ENCODE measurements at places on chromosomes 6 and 20. TPM values are rescaled to one million over a fixed set of nuclear protein-coding genes. Genes with fewer than 3 reads are reported as not detected.

- H3K4me1 ChIP-seq: no peaks in the 10 kb centered on the region
- no peaks in the 10 kb centered on the region for H3K36me3 ChIP-seq
- no peaks in the 10 kb centered on the region for H3K27me3 ChIP-seq
- H3K27ac ChIP-seq: no peak overlapping the region
- no peak for DNase-seq
These were observed 20.2 kb downstream of the MCUR1 start for GRCh38 chr6:13794184-13794583.

The RTN4IP1 gene
- 6.9 TPM for polyA plus RNA-seq

GRCh38 chr6:46220352-46221221 lies 49.8 kb upstream of the ENPP5 start:
- H3K27ac ChIP-seq: no peak overlapping the region
- H3K36me3 ChIP-seq: no peaks in the 10 kb centered on the region
- no peak for DNase-seq
- no peaks in the 10 kb centered on the region for H3K4me1 ChIP-seq
- H3K4me3 ChIP-seq: no peak overlapping the region

GRCh38 chr6:71855406-71855805 lies 30.9 kb upstream of the RIMS1 start:
- H3K27ac ChIP-seq: no peak overlapping the region
- no peaks in the 10 kb centered on the region for H3K27me3 ChIP-seq
- H3K36me3 ChIP-seq: no peaks in the 10 kb centered on the region
- H3K4me1 ChIP-seq: no peaks in the 10 kb centered on the region
- DNase-seq: no peak
- H3K4me3 ChIP-seq: no peak overlapping the region

DNA sequence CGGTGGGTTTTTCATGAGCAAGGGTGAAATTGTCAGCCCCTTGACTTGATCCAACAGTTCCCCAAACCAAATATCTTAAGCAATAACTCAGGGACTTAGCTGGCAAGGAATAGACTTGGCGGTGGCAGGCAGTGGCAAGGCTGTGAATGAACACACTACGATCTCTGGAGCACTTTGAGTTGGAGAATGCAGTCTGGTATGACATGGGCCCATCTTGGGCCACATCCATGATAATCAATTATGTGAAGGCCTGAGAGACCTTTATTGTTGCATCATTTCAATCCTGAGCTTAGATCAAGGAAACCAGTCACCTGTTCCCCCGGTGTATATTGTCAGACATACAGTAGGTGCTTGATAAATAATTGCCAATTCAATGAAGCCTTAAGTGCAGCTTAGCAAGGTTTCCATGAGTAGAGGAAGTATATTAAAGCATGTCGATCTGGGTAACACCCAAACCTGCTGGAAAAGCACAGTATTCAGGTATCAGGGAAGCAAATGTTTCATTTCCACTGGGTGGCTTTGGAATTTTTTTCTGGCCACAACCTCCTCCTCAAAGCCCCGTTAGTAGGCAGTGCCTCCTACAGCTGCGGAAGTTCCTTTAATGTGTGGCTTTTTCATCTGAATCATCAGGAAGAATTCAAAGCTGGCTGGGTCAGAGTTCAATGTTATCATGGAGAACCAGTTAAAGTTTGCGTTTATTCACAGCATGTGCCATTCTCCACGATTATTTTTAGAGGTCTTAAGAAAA lies 10.2 kb downstream of the CASS4 start:
- H3K4me3 ChIP-seq: no peak overlapping the region
- DNase-seq: no peak
- H3K27ac ChIP-seq: peak overlapping the region; percentile 17
- no peaks in the 10 kb centered on the region for H3K27me3 ChIP-seq
- H3K4me1 ChIP-seq: peaks cover 66% of the 10 kb centered on the region

The PSORS1C1 gene
- not detected for polyA plus RNA-seq

DNA sequence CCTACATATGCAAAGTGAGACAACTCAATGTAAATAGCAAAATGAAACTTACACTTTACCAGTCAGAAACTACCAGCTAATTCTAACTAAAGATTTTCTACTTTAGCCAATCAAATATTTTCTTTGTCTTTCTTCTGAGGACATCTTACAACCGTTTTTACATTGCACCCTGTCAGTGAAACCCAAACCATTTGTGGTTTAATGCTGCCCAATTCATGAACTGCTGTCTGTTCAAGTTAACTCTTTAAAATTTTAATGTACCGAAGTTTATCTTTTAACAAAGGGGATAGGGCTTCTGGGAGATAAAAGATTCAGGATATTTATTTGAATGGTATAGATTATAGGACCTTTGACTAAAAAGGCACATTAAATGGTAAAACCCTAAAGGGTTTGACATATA lies 121.3 kb upstream of the HDDC2 start:
- no peaks in the 10 kb centered on the region for H3K4me1 ChIP-seq
- no peak overlapping the region for H3K4me3 ChIP-seq
- no peaks in the 10 kb centered on the region for H3K36me3 ChIP-seq
- no peak overlapping the region for H3K27ac ChIP-seq
- DNase-seq: no peak
- no peaks in the 10 kb centered on the region for H3K27me3 ChIP-seq

GRCh38 chr20:62381842-62382241 lies 5.1 kb upstream of the RPS21 start:
- no peaks in the 10 kb centered on the region for H3K36me3 ChIP-seq
- no peaks in the 10 kb centered on the region for H3K27me3 ChIP-seq
- peaks cover 15% of the 10 kb centered on the region for H3K4me1 ChIP-seq

DNA sequence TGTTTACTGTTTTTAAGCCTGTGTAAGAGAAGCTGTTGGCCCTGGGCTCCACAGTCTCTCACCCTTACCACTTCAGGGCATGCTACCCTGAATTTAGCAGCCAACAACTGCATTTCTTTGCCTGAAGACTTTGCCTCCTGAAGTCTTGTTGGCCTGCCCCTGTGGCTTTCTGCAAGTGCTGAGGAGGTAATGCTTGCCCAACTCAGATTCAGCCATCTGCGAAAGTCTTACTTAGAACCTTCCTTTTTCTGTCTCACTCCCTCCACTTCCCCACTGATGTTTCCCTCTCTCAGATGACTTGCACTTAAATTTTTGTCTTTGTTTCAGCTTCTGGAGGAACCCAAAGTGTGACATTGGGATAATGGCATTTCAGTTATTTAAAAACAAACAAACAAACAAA lies 11.8 kb upstream of the IBTK start:
- H3K27me3 ChIP-seq: no peaks in the 10 kb centered on the region
- no peaks in the 10 kb centered on the region for H3K4me1 ChIP-seq
- H3K36me3 ChIP-seq: no peaks in the 10 kb centered on the region
- H3K27ac ChIP-seq: no peak overlapping the region
- H3K4me3 ChIP-seq: no peak overlapping the region
- no peak for DNase-seq

- no peak overlapping the region for H3K27ac ChIP-seq
- H3K27me3 ChIP-seq: no peaks in the 10 kb centered on the region
- H3K4me1 ChIP-seq: peaks cover 6% of the 10 kb centered on the region
- DNase-seq: no peak
- H3K36me3 ChIP-seq: peaks cover 36% of the 10 kb centered on the region
These were observed 9.4 kb downstream of the ABCC10 start for GRCh38 chr6:43436577-43437282.

- peak; percentile 52 for DNase-seq
- no peaks in the 10 kb centered on the region for H3K27me3 ChIP-seq
These were observed 15.7 kb downstream of the ADISSP start for GRCh38 chr20:3751675-3752385.

The ALDH8A1 gene
- polyA plus RNA-seq: not detected

GRCh38 chr6:106509420-106510089 lies 119.7 kb downstream of the RTN4IP1 start:
- H3K4me1 ChIP-seq: peaks cover 29% of the 10 kb centered on the region
- no peaks in the 10 kb centered on the region for H3K36me3 ChIP-seq
- H3K27me3 ChIP-seq: no peaks in the 10 kb centered on the region
- no peak for DNase-seq
- H3K27ac ChIP-seq: no peak overlapping the region
- peak overlapping the region; percentile 85 for H3K4me3 ChIP-seq

DNA sequence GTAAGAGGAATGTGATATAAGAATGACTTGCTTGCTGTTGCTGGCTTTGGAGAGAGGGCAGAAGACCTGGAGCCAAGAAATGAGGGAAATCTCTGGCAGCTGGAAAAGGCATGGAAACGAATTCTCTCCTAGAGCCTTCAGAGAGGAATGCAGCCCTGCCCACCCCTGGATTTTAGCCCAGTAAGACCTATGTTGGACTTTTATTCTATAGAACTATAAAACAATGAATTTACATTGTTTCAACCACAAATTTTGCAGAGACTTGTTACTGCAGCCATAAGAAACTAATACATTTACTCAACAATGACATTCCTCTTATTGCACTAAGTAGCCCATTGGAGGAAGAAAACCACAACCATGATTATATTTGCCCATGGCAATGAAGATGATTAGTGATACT lies 39.5 kb upstream of the PREP start:
- H3K4me3 ChIP-seq: no peak overlapping the region
- no peak overlapping the region for H3K27ac ChIP-seq
- no peaks in the 10 kb centered on the region for H3K4me1 ChIP-seq
- no peaks in the 10 kb centered on the region for H3K27me3 ChIP-seq

DNA sequence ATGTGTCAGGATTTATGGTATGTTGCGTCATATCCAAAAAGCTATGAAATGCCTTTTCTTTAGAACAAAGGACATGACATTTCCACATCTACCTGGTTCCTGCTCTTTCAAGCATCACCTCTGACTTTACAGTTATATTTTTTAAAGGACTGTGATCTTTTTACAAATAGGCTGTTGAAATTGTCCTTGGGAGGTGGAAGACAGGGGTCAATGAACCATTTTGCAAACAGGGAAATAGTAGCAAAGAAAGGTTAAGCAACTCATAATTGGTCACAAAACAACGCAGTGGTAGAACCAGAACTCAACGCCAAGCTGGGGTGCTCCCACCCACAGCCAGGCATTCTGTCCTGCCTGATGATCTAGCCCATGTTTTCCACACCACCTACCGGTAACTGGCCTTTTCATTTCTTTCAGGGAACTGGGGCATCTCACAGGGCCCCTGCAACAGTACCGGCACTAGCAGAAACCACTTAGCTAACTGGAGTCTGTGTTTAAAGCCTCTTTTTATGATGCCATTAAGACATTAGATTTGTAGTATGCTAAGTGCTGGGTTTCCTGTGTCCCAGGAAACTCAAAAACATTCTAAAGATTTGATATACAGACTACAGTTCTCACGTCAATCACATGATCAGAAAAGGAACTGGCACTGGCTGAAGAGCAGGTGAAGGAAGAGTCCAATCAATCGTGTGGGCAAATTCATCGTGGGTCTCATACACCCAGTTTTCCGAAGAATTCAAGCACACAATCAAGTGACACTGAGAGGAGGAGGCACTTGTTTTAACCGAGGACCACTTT lies 13.9 kb downstream of the ZNF217 start:
- no peaks in the 10 kb centered on the region for H3K27me3 ChIP-seq
- peak overlapping the region; percentile 68 for H3K27ac ChIP-seq
- H3K4me3 ChIP-seq: peak overlapping the region; percentile 79

The SLC35D3 gene
- not detected for polyA plus RNA-seq

- no peaks in the 10 kb centered on the region for H3K36me3 ChIP-seq
- H3K4me1 ChIP-seq: no peaks in the 10 kb centered on the region
- H3K4me3 ChIP-seq: no peak overlapping the region
These were observed 149.5 kb upstream of the SULF2 start for GRCh38 chr20:47934761-47935160.

GRCh38 chr20:48460681-48461080 lies 367.1 kb downstream of the PREX1 start:
- no peak overlapping the region for H3K27ac ChIP-seq
- no peaks in the 10 kb centered on the region for H3K36me3 ChIP-seq
- no peak overlapping the region for H3K4me3 ChIP-seq
- no peaks in the 10 kb centered on the region for H3K4me1 ChIP-seq
- DNase-seq: no peak

DNA sequence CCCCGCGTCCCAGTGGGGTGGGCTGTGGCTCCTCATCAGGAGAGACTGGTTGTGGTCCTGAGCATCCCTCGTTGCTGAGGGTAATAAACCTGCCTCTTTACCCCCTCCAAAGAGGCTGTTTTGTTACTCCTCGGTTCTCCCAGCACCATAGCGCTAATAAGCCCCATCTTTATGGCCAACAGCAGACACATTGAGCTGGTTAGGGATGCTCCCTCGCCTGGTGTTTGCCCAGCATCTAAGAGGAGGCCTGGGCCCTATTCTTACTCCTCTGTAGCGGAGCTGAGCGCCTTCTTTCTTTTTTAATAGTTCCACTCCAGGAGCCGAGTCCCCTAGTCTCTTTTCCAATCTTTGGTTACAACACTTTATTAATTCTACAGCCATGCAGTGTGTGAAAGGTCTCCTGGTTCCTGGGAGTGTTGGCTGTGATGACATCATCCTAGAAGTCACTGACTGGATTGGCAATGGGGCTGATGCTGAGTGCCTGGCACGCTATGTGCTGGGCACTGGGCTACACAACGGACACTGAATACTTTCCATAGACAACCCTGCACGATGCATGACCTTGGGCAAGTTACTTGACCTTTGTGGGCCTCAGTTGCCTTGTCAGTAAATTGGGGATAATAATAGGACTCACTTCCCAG lies 50.6 kb upstream of the CCDC167 start:
- no peak for DNase-seq
- no peak overlapping the region for H3K27ac ChIP-seq
- H3K27me3 ChIP-seq: no peaks in the 10 kb centered on the region
- H3K4me3 ChIP-seq: no peak overlapping the region
- peaks cover 36% of the 10 kb centered on the region for H3K4me1 ChIP-seq

DNA sequence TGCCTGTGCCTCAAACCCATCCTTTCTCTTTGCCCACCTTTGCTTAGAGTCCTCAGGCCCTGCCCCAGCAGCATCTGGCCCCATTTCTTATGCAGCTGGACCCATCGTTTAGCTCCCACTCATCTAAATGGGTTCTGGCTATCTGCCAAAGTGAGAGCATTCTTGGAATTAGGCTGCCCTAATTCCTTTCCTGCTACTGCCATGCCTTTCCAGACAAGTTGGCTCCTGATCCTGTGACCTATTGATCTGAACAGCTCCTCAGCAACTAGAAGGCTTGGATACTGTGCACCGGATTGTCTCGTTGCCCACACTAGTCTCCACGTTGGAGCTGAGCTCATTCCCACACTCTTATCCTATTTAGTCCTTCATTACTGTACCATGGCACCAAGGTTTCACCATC lies 22.9 kb downstream of the DZANK1 start:
- no peak overlapping the region for H3K4me3 ChIP-seq
- H3K36me3 ChIP-seq: no peaks in the 10 kb centered on the region
- no peak for DNase-seq
- H3K27me3 ChIP-seq: no peaks in the 10 kb centered on the region

- H3K27ac ChIP-seq: no peak overlapping the region
- H3K4me1 ChIP-seq: peaks cover 85% of the 10 kb centered on the region
- H3K36me3 ChIP-seq: no peaks in the 10 kb centered on the region
These were observed 232.0 kb downstream of the BCAS1 start for GRCh38 chr20:53838311-53838868.

GRCh38 chr6:139711804-139712585 lies 337.5 kb upstream of the CITED2 start:
- no peaks in the 10 kb centered on the region for H3K4me1 ChIP-seq
- H3K27ac ChIP-seq: no peak overlapping the region
- no peaks in the 10 kb centered on the region for H3K27me3 ChIP-seq

DNA sequence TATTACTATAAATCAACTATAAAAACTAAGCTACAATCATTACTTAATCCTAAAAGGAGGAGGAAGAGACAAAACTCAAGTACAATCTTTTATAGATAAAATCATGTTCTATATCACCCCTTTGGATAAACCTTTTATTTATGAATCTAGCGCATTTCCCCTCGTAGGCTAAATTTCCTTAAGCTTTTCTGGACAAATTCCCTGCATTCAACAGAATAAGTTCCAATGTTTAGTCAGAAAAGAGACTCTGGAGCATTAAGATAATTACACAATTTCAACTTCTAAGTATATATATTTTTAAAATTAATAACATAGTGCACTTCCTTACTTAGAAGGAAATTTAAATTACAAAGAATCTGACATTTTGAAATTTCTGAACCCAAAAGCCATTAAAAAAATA lies 37.9 kb downstream of the ATXN1 start:
- H3K4me3 ChIP-seq: no peak overlapping the region
- peaks cover 21% of the 10 kb centered on the region for H3K4me1 ChIP-seq
- H3K36me3 ChIP-seq: no peaks in the 10 kb centered on the region
